Aortic smooth muscle cell (primary cell): ENCODE measurements at places on chromosomes 6 and 20. TPM values are rescaled to one million over a fixed set of nuclear protein-coding genes. Genes with fewer than 3 reads are reported as not detected.

C6orf132 gene
- 0.13 and 0.31 TPM in 2 replicates for total RNA-seq

TRIM40 gene
- total RNA-seq, result not detected in 2 replicates

EPHA7 gene
- under 0.01 TPM in 1 of 2 replicates, not detected in the other for total RNA-seq

KIF25 gene
- total RNA-seq, result not detected in 2 replicates

RGS17 gene
- 19.3 and 37.3 TPM in 2 replicates for total RNA-seq

TSPYL4 gene
- total RNA-seq, result 12.8 and 17.8 TPM in 2 replicates

ULBP1 gene
- under 0.01 and 0.06 TPM in 2 replicates for total RNA-seq

LY86 gene
- not detected in 2 replicates for total RNA-seq

SLC22A3 gene
- total RNA-seq, result 0.92 and 3.4 TPM in 2 replicates

CPNE5 gene
- 0.31 and 0.40 TPM in 2 replicates for total RNA-seq

MRAP2 gene
- total RNA-seq, result 1.3 and 1.5 TPM in 2 replicates

ID1 gene
- total RNA-seq, result 189 and 395 TPM in 2 replicates

TMEM74B gene
- not detected in 2 replicates for total RNA-seq

PRDM13 gene
- not detected in 2 replicates for total RNA-seq

LINC00237 gene
- total RNA-seq, result not detected in 2 replicates

MYCT1 gene
- total RNA-seq, result 3.7 and 4.1 TPM in 2 replicates

MATN4 gene
- not detected in 2 replicates for total RNA-seq

CRISP2 gene
- total RNA-seq, result not detected in 2 replicates

TCP11 gene
- total RNA-seq, result 0.13 and 0.25 TPM in 2 replicates

MOG gene
- not detected in 2 replicates for total RNA-seq

CALHM5 gene
- 11.0 and 11.8 TPM in 2 replicates for total RNA-seq
